Renal cortex interstitium (tissue), 15 donors: ENCODE measurements at places on chromosomes 16 and 17. TPM values are rescaled to one million over a fixed set of nuclear protein-coding genes. Genes with fewer than 3 reads are reported as not detected.

The CCL17 gene
- 0.19 TPM for polyA plus RNA-seq

The SLC52A1 gene
- polyA plus RNA-seq = 0.47 TPM

The SDR42E2 gene
- 0.08 TPM for polyA plus RNA-seq

The DNAH9 gene
- polyA plus RNA-seq = 4.6 TPM

The ADCY7 gene
- 9.0 TPM for polyA plus RNA-seq

The CES1 gene
- polyA plus RNA-seq = 3.7 TPM

The CACNG3 gene
- not detected for polyA plus RNA-seq
